K562 (cell line): ENCODE measurements at places on chromosomes 13 and 19. TPM values are rescaled to one million over a fixed set of nuclear protein-coding genes. Genes with fewer than 3 reads are reported as not detected.

The CDC16 gene
- 67.6 and 68.0 TPM in 2 replicates for polyA plus RNA-seq

The COQ8B gene
- polyA plus RNA-seq = 26.5 and 32.3 TPM in 2 replicates

The CEACAM7 gene
- not detected in 2 replicates for polyA plus RNA-seq

The IQCN gene
- polyA plus RNA-seq = not detected in 2 replicates

The CEACAM21 gene
- 0.11 TPM in 1 of 2 replicates, not detected in the other for polyA plus RNA-seq

The LGALS14 gene
- not detected in 2 replicates for polyA plus RNA-seq

The YJEFN3 gene
- polyA plus RNA-seq = 4.8 and 5.8 TPM in 2 replicates

The KCNRG gene
- polyA plus RNA-seq = 0.46 and 0.50 TPM in 2 replicates

The RFXANK gene
- 138 and 143 TPM in 2 replicates for polyA plus RNA-seq

- no peaks in the 10 kb centered on the region for H3K4me1 ChIP-seq
- peak; percentile 56 for DNase-seq
- no peak within 1 kb of the TSS for H3K27ac ChIP-seq
- H3K36me3 ChIP-seq = no peaks in the 10 kb centered on the region
These were observed at the start of gene CAMSAP3 for GRCh38 chr19:7595466-7596133. CAMSAP3 (plus strand) TSS chr19:7595863; CDS start chr19:7596003, 140 bp downstream.

DNA sequence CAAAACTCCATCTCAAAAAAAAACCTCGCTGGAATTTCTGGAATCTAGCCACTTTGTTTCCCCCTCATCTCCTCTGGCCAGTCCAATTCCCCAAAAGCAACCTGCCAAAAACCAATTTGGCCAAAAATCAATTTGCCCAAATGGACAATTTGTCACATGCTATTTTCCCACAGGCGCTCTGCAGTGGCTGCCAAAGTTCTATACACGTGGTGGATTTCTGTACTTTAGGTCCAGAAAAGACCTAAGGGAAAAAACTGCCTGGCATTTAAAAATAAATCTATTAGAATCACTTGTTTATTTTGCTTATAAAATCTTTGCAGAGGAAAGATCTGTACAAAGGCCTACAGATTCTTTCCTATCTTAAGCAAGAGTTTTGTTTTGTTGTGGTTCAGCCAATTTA, 79.4 kb downstream of the MAP4K1 start:
- no peak overlapping the region for H3K4me3 ChIP-seq
- peaks cover 6% of the 10 kb centered on the region for H3K4me1 ChIP-seq
- no peaks in the 10 kb centered on the region for H3K27me3 ChIP-seq
- no peaks in the 10 kb centered on the region for H3K36me3 ChIP-seq
- no peak overlapping the region for H3K27ac ChIP-seq
- DNase-seq = no peak
